ENCODE measurements at places on chromosomes 1 and 21. TPM values are rescaled to one million over a fixed set of nuclear protein-coding genes. Genes with fewer than 3 reads are reported as not detected.

The LY9 gene
- total RNA-seq = 8.9 TPM

The RAB4A gene
- total RNA-seq = 40.9 TPM

DNA sequence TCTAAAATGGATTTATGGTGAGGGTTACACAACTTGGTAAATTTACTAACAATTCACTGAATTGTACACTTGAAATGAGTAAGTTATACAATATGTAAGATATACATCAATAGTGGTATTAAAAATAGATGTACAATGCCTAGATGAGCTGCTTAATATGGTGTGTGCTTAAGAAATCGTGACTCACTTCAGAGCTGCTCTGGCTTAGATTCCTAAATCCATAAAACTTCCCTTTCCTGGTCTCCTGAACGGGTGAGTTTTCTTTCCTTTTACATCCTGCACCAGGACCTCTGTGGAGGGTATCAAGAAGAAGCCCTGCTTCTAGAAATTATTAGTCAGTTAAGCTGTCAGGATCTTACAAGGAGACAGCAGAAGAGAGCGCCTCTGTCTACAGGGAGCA, 30.4 kb downstream of the H3-3A start:
- DNase-seq = no peak

DNA sequence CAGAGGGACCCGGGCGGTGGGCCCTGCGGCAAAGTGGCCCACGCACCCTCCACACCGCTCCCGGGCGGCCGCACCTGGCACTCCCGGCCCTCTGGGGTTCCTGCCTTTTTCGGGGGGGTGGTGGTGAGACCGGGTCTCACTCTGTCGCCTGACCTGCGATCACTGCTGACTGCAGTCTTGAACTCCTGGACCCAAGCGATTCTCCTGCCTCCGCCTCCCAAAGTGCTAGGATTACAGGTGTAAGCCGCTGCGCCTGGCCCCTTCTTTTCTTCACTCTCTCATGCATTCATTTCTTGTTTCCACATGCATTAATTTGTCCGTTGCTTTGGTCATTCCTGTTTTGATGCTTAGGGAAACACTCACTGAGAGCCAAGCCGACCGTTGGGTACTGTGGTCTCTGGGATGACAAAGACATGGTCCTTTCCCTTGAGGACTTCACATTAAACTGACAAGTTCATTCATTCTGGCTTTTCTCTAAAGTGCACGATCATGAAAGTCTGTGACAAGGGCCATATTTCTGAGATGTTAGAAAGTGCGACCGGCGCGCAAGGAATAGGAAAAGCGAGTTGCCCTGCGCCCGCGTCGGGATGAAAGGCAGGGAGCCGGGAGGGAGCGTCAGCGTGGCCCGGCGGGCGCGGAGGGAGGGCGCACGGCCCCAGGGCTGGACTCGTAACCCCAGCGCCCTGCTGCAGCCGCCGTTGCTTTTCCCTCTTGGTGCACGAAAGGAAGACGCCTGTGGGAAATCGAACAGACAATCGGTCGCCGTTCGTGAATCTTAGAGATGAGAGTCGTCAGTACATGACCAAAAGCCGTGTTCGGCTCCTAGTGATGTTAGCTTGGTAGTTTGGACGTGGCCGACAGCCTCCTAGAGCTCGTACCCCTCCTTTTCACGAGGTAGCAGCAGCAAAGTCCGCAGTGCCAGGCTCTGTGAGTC, 1.0 kb upstream of the MCOLN2 start:
- no peak for DNase-seq

- DNase-seq = no peak
Observed at GRCh38 chr21:21664871-21665270, 666.7 kb downstream of the NCAM2 start.

DNA sequence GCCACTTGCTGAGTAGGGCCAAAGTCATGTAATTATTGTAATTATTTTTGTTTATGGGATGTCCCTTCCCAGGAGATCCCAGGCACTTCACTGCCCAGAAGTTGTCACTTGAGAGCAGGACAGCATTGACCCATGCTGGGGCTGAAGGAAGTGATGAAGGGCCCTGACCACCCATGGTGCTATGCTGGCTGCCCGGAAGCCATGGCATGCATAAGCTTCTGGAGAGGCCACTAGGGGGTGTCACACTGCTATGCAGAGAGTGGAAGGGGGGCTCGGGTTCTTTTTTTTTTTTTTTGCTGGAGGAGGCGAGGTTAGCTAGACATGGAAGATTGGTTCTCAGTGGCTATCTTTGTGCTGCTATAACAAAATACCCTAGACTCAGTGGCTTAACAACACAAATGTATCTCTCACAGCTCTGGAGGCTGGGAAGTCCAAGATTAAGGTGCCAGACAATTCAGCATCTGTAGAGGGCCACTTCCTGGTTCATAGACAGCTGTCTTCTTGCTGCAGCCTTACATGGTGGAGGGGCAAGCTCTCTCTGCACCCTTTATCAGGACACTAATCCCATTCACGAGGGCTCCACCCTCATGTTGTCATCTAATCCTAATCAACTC, 84.9 kb downstream of the CNIH3 start:
- DNase-seq = peak; percentile 9

GRCh38 chr1:61083807-61084440, 1.6 kb downstream of the NFIA start:
- no peak for DNase-seq

DNA sequence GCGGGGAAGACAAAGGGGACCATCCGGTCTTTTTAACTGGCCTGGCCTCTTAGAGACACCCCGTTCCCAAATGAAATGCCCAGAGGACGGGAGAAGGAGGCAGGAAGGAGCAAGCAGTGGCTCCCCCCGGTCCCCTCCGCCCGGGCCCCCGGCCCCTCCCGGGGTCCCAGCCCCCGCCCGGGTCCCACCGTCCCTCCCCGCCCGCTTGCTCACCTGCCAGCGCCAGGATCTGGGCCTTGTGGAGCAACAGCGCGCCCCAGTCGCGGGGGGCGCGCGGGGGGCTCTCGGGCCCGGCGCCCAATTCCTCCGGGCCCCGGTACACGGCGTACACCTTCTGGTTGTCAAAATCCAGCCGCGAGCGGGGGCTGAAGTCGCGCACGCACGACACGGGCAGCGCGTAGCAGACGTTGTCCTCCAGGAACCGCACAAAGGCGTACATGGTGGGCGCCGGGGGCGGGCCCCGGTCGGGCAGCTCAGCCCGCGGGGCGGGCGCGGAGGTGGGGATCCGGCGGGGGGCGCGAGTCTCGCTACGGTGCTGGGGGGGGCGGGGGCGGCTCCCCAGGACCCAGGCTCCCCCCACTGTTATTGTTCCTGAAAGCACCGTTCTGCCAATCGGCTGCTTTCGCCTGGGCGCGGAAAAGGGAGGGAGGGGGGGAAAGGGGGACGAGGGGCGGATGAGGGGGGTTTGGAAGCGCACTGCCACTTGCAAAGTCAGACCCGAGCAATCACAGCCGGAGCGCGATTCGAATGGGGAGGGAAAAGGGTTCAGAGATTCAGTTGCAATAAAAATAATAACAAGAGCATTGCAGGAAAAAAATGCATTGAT, at the start of gene BEND5:
Gene BEND5, minus strand, starts transcription at position 499 of the 826 bp plus-strand sequence. Its CDS starts 60 bp downstream, at position 439.
- DNase-seq = no peak

DNA sequence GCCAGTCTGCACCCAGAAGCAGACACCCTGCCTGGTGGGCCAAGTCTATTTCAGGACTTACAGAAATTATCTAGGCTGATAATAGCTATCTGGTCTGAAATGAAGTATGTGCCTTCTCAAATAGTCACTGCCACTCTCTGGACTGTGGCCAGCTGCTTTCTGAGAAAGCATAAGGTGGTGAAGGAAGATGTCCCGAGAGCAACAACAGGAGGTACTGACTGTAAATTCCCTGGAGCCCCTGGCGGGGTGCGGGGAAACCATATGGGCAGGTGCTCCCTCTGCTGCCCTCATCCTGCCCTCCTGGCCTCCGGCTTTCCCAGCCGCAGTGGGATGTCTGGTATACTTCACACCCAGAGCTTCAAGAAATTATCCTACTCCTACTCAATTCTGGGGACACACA, 86.8 kb downstream of the TGFBR3 start:
- DNase-seq = no peak

- no peak for DNase-seq
Observed at GRCh38 chr1:219555031-219555692, 57.7 kb downstream of the ZC3H11B start.

DNA sequence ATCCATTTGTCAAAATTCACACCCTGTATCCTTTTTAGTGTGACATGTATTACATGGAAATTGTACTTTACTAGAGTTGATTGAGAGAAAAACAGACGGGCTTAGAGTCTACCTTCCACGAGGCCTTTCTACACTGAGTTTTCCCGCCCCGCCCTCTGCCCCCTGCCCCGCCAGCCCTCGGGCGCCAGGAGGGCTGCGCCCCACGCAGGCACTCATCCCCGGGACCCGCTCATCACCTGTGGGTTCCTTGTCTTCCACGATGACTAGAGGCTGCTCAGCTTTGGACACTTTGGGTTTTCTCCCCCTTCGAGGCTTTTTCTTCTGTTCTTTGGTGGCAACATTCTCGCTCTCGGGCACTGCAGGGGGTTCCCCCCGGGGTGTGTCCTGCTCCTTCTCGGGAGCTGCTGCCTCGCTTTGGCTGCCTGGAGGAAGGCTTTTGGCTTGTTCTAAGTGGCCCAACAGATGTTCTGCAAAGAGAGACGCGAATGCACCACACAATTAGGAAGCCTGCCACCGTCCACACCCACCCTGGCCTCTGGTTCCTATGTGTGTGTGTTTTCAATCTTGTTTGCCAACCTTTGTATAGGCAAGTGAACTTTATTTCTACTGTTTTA, 39.6 kb downstream of the PRDM15 start:
- no peak for DNase-seq

GRCh38 chr1:81513796-81514354, 286.9 kb upstream of the ADGRL2 start:
- no peak for DNase-seq

GRCh38 chr1:28280977-28281381, 21.7 kb downstream of the SESN2 start:
- DNase-seq = no peak

GRCh38 chr1:225422031-225422605, 5.7 kb downstream of the LBR start:
- no peak for DNase-seq

GRCh38 chr1:228018961-228019721, 12.3 kb downstream of the WNT3A start:
- DNase-seq = no peak

Measured in GM12878 (cell line).